Subcutaneous preadipocyte (primary cell): ENCODE measurements at places on chromosomes 16 and 17. TPM values are rescaled to one million over a fixed set of nuclear protein-coding genes. Genes with fewer than 3 reads are reported as not detected.

GCGR gene
- total RNA-seq = not detected in 2 replicates

SLC52A1 gene
- under 0.01 TPM in 1 of 2 replicates, not detected in the other for total RNA-seq

CSH1 gene
- total RNA-seq = not detected in 2 replicates

HIC1 gene
- 33.8 and 45.6 TPM in 2 replicates for total RNA-seq

MMP25 gene
- total RNA-seq = under 0.01 and 0.20 TPM in 2 replicates

ZG16 gene
- total RNA-seq = not detected in 2 replicates

RILP gene
- 4.0 and 6.1 TPM in 2 replicates for total RNA-seq

HCRT gene
- not detected in 2 replicates for total RNA-seq

KCNJ18 gene
- not detected in 2 replicates for total RNA-seq
